ENCODE measurements at places on chromosomes 2 and 18.
A peak's percentile ranks its signal among the peaks of the same experiment; 100 is the strongest.

DNA sequence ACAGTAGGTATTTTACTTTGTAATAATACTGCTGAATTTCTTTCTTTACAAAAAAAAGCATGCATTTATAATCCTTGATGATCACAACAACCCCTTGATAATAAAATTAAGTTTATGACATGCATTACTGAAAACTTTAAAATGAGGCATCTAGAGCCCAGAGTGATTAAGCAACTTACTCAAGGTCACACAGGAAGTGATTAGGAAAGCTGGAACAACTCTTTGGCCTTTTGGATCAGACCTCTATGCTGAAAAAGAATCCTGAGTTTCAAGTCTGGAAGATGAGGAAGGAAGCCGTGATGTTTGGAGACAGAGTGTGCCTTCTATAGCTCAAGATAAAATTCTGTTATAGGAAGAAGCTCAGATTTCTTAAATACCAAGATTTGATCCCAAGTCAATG lies 105.0 kb upstream of the ATP8B1 start:
- DNase-seq: no peak
- H3K36me3 ChIP-seq: no peaks in the 10 kb centered on the region

DNA sequence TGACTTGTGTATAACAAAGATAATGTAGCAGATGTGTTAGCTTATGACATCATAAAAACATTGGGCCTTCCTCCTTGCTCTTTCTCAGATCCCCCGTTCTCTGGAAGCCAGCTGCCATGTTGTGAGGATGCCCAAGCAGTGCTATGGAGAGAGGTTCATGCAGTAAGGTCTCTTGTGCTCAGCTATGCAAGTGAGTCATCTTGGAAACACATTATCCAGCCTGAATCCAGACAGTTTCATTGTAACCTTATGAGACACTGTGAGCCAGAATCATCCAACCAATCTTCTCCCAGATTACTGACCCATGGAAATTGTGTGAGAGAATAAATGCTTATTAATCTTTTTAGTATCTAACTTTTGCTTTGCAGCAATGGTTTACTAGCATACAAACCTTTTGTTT lies 60.8 kb downstream of the ST6GAL2 start:
- H3K36me3 ChIP-seq: no peaks in the 10 kb centered on the region
- DNase-seq: no peak

- DNase-seq: no peak
- H3K36me3 ChIP-seq: peaks cover 8% of the 10 kb centered on the region
- H3K27ac ChIP-seq: no peak overlapping the region
- H3K4me3 ChIP-seq: no peak overlapping the region
These were observed 27.5 kb downstream of the COPS8 start for GRCh38 chr2:237113026-237113795.

- H3K27ac ChIP-seq: no peak overlapping the region
- no peak for DNase-seq
- H3K27me3 ChIP-seq: no peaks in the 10 kb centered on the region
These were observed 199.8 kb downstream of the KCNE4 start for GRCh38 chr2:223251656-223252229.

GRCh38 chr18:46250084-46250811 lies 146.1 kb downstream of the HAUS1 start:
- no peak overlapping the region for H3K27ac ChIP-seq
- H3K27me3 ChIP-seq: no peaks in the 10 kb centered on the region
- no peaks in the 10 kb centered on the region for H3K36me3 ChIP-seq
- peaks cover 7% of the 10 kb centered on the region for H3K4me1 ChIP-seq

DNA sequence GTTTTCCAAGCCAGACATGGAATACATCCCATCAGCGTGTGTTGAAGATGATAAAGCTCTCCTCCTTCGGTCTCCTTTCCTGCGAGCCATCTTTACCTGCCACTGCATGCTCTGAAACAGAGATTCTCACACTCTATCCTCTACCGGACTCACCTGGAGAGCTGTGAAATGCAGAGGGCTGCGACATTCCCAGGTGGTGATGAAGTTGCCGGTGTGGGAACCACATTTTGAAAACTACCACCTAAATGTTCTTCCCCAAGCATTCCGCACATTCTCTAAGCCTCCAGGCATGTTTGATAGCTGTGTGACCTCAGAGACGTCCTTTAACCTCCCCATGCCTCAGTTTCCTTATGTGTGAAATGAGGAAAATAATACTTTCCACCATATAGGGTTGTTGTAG lies 226.2 kb upstream of the RAB6C start:
- H3K36me3 ChIP-seq: peaks cover 24% of the 10 kb centered on the region
- no peak overlapping the region for H3K4me3 ChIP-seq
- H3K27ac ChIP-seq: no peak overlapping the region
- H3K4me1 ChIP-seq: peaks cover 30% of the 10 kb centered on the region

DNA sequence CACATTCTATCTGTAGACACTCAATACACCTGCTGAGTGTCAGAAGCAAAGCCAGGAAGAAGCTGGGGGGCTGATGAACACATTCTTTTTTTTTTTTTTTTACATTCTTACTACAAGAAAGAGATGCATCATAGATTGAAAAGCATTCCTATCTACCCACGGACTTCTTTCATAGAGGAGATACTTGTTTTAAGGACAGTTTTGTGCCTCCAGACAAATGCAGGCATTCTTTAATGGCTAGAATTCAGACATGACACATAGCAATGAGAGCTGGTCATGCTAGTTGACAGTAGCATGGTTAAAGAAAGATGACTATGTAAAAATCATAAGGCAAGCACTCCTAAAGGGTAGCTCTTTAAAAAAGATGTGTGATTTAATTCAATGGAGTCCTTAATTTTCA lies 110.2 kb downstream of the EPHA4 start:
- H3K4me1 ChIP-seq: peaks cover 5% of the 10 kb centered on the region
- no peak for DNase-seq
- H3K27me3 ChIP-seq: no peaks in the 10 kb centered on the region
- H3K36me3 ChIP-seq: no peaks in the 10 kb centered on the region
- no peak overlapping the region for H3K27ac ChIP-seq

- H3K36me3 ChIP-seq: peaks cover 10% of the 10 kb centered on the region
- H3K4me3 ChIP-seq: no peak overlapping the region
- no peaks in the 10 kb centered on the region for H3K4me1 ChIP-seq
- DNase-seq: no peak
These were observed 7.7 kb upstream of the SP140L start for GRCh38 chr2:230319211-230319862.

GRCh38 chr2:176650838-176651555 lies 381.8 kb downstream of the MTX2 start:
- no peak overlapping the region for H3K4me3 ChIP-seq
- H3K36me3 ChIP-seq: no peaks in the 10 kb centered on the region
- no peak for DNase-seq

DNA sequence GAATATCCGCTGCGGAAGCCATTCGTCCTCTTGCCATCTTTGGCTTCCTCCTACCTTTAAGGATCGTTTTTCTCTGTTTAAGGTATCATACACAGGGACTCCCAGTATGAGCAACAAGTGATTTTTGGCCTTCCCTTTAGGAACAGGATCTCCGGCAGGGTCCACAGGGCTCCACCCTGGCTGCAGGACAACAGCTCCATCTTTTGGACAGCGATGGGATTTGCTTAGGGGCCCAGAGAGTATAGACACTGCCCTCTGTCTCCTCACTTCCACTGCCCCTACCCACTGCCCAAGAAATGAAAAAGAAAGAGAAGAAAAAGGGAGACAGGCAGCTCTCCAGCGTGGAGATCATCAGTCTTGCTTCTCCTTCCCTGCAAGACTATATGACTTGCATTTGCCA lies 224.5 kb downstream of the UXS1 start:
- H3K4me3 ChIP-seq: no peak overlapping the region
- H3K4me1 ChIP-seq: no peaks in the 10 kb centered on the region
- peak; percentile 47 for DNase-seq
- no peaks in the 10 kb centered on the region for H3K27me3 ChIP-seq
- no peaks in the 10 kb centered on the region for H3K36me3 ChIP-seq

DNA sequence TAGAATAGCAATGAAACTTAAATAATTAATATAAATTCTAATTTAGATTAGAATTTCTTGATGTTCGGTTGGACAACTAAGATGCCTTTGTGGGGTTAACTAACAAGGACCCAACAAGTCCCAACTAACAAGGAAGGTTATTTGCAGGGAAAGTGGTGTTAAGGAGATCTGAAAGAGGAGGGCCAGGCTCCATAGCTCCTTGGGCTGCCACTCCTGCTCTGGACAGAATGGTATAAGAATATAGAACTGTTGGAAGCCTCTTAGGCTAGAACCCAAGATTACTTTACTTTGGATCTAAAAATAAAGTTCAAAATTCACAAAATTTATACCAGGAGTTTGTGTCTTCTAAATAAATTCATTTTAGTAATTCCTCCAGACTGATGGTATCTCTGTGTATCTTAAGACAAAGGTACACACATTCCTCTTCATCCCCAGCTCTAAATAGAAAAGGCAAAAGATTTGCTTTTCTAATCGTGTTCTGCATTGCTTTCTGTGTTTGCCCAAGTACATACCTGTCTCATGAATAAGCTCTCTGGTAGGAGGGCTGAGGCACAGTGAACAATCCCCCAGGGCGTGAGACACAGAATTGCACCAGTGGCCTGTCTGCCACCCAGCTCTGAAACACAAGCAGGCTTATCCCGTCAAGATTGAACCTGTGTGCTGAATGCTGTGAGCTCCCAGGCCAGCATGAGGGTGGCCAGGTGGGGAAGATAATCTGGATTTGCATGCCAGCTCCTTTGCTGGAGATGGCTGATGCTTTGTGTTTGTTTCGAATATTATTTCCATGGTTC lies 176.0 kb downstream of the ACKR3 start:
- no peaks in the 10 kb centered on the region for H3K27me3 ChIP-seq
- no peak overlapping the region for H3K27ac ChIP-seq
- peaks cover 13% of the 10 kb centered on the region for H3K4me1 ChIP-seq
- no peak overlapping the region for H3K4me3 ChIP-seq
- DNase-seq: no peak
- H3K36me3 ChIP-seq: no peaks in the 10 kb centered on the region

DNA sequence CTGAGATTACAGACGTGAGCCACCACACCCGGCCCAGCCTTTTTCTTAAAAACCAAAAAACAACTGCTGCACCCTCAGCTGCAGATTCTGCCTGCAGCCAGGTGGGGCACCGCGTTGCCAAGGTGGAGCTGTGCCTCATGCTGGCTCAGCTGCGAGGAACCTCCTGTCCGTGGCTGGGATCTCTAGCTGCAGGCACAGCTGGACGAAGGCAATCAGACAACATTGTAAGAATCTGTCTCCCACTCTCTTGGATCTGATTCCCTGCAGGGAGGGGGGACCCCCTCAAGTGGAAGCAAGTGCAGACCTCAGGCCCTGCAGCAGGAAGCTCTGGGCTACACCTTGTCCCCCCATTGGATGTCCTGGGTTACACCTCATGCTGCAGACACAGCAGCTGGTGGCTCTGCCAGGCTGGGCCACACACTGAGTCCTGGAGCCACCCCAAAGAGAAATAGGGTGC lies 24.1 kb downstream of the CIDEA start:
- H3K4me3 ChIP-seq: no peak overlapping the region
- H3K27me3 ChIP-seq: peaks cover 7% of the 10 kb centered on the region
- peaks cover 1% of the 10 kb centered on the region for H3K4me1 ChIP-seq
- no peaks in the 10 kb centered on the region for H3K36me3 ChIP-seq
- peak overlapping the region; percentile 43 for H3K27ac ChIP-seq
- DNase-seq: no peak

- H3K27ac ChIP-seq: no peak overlapping the region
- DNase-seq: no peak
- H3K27me3 ChIP-seq: peaks cover 7% of the 10 kb centered on the region
- H3K4me3 ChIP-seq: no peak overlapping the region
- H3K4me1 ChIP-seq: peaks cover 9% of the 10 kb centered on the region
- no peaks in the 10 kb centered on the region for H3K36me3 ChIP-seq
These were observed 148.4 kb downstream of the MYCN start for GRCh38 chr2:16088802-16089112.

DNA sequence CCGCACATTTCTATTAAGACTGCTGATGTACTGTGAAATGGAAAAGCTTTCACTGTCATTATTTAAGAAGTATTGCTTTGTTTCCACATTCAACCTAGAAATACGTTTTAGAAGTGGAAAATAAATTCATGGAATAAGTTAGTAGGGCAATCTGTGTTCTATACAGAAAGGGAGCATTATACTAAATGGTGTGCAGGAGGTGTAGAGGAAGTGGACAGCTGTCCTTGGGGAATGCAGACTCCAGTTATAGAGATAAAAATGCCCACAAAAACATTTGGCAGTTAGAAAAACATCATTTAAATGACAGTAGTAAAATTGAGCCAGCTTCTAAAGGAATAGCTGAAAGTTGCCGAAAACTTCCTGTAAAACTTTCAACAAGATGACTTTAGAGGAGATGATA lies 46.8 kb downstream of the PIK3C3 start:
- no peak for DNase-seq
- no peak overlapping the region for H3K4me3 ChIP-seq
- peaks cover 7% of the 10 kb centered on the region for H3K36me3 ChIP-seq
- H3K4me1 ChIP-seq: no peaks in the 10 kb centered on the region
- H3K27me3 ChIP-seq: no peaks in the 10 kb centered on the region

- H3K27me3 ChIP-seq: no peaks in the 10 kb centered on the region
- no peak for DNase-seq
- H3K4me1 ChIP-seq: peaks cover 18% of the 10 kb centered on the region
- no peaks in the 10 kb centered on the region for H3K36me3 ChIP-seq
These were observed 28.5 kb downstream of the GALNT14 start for GRCh38 chr2:31109633-31110192.

- peaks cover 6% of the 10 kb centered on the region for H3K36me3 ChIP-seq
- no peak for DNase-seq
- peaks cover 53% of the 10 kb centered on the region for H3K4me1 ChIP-seq
These were observed 60.8 kb downstream of the MBP start for GRCh38 chr18:77071711-77072292.

DNA sequence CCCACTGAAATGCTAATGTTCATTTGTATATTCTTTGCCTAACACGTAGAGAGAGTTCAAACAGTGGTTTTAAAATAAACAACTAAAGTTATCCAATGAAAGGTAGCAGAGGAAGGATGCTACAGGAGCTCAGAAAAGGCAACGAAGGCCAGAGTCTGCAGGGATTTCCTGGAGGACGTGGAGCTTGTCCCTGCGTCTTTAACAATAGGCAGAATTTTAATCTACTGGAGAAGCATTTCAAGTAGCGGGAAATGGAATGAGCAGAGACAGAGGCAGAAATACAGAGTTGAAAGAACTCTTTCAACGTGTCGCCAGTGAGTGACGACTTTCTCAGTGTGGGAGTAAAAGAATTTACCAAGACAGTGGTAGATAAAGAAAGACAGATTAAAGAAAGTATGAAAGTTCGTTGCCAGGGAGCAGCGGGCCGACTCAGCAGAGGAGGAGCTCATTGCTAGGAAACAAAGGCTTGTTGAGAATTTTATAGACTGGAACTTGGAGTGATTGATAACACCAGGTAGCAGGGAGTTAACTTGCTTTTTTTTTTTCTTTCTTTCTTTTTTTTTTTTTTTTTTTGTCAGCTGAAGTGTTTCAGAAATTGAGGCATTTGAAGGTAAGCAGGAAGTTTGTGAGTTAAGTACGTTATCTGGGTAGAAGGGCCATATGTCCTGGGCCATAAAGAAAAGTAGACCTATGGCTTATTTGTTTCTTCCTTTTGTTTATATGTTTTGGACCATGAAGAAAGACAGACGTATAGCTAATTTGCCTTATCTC lies 625 bp upstream of the NBAS start:
- peaks cover 5% of the 10 kb centered on the region for H3K27me3 ChIP-seq
- DNase-seq: no peak
- peak overlapping the region; percentile 95 for H3K27ac ChIP-seq
- H3K4me3 ChIP-seq: peak overlapping the region; percentile 97
- peaks cover 11% of the 10 kb centered on the region for H3K4me1 ChIP-seq

- H3K4me3 ChIP-seq: peak overlapping the region; percentile 95
- peak; percentile 66 for DNase-seq
- H3K36me3 ChIP-seq: no peaks in the 10 kb centered on the region
- H3K27me3 ChIP-seq: peaks cover 8% of the 10 kb centered on the region
These were observed 49.5 kb downstream of the C2orf42 start for GRCh38 chr2:70141212-70141901.

Measured in glutamatergic neuron (in vitro differentiated cells).